Thymus (tissue), 14 donors: ENCODE measurements at places on chromosomes 2 and 18. TPM values are rescaled to one million over a fixed set of nuclear protein-coding genes. Genes with fewer than 3 reads are reported as not detected.

AFF3 gene
- 9.7 TPM for total RNA-seq

IL37 gene
- 0.09 TPM for total RNA-seq

FRZB gene
- total RNA-seq = 2.5 TPM

GRCh38 chr2:38515155-38516074, 87.3 kb downstream of the HNRNPLL start:
- H3K27me3 ChIP-seq = peaks cover 3% of the 10 kb centered on the region
- H3K27ac ChIP-seq = peak overlapping the region; percentile 58
- no peaks in the 10 kb centered on the region for H3K36me3 ChIP-seq
- DNase-seq = no peak
- no peak overlapping the region for H3K4me3 ChIP-seq

DNA sequence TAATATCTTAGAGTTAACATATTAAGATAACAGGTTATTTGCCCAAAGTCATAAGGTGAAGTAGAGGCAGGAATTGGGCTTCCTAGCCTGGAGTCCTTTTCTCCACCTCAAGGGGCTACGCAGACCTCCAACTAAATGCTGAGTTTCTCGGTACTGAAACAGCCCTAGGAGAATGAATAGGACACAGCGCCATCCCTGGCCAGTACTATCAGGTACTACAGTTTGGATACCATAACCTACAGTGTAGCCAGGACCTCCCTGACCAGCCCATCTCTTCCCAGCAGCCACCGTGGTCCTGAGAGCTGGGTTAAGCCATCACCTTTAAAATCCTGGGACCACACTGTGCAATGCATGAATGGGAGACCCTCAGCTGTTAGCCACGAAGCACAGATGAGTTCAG, 15.7 kb downstream of the CASP8 start:
- no peak overlapping the region for H3K4me3 ChIP-seq
- peaks cover 69% of the 10 kb centered on the region for H3K36me3 ChIP-seq
- H3K4me1 ChIP-seq = no peaks in the 10 kb centered on the region
- no peaks in the 10 kb centered on the region for H3K27me3 ChIP-seq

DNA sequence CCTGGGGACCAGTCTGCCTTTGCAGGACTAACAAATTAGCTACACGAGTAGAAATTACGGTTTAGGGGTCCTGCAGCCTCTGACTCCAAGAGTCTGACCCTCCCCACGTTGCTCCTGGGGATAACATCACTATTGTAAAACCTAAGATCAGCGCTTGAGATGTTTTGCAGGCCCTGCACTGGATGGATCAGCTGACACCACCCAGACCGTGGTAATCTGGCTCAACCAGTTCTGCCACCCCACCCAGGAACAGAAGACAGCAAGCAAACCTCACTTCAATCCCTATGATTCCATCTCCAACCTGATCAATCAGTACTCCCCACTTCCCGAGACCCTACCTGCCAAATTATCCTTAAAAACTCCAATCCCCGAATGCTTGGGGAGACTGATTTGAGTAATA, 31.7 kb downstream of the NGEF start:
- no peaks in the 10 kb centered on the region for H3K36me3 ChIP-seq
- H3K27me3 ChIP-seq = no peaks in the 10 kb centered on the region
- no peak overlapping the region for H3K4me3 ChIP-seq
- no peaks in the 10 kb centered on the region for H3K4me1 ChIP-seq
- no peak overlapping the region for H3K27ac ChIP-seq

SERPINB12 gene
- 2.6 TPM for total RNA-seq

- no peak overlapping the region for H3K4me3 ChIP-seq
- H3K36me3 ChIP-seq = peaks cover 67% of the 10 kb centered on the region
- no peak for DNase-seq
- H3K27ac ChIP-seq = no peak overlapping the region
- H3K4me1 ChIP-seq = no peaks in the 10 kb centered on the region
- no peaks in the 10 kb centered on the region for H3K27me3 ChIP-seq
Measured at GRCh38 chr18:8635087-8635486, 25.9 kb downstream of the RAB12 start.

GKN1 gene
- total RNA-seq = 1.4 TPM

ANKRD53 gene
- total RNA-seq = 0.14 TPM

TBR1 gene
- 0.05 TPM for total RNA-seq

RAB17 gene
- total RNA-seq = 0.33 TPM

WNT10A gene
- total RNA-seq = 1.1 TPM

CAPN13 gene
- total RNA-seq = 0.05 TPM
